ENCODE measurements at places on chromosomes 1 and 21.

DNA sequence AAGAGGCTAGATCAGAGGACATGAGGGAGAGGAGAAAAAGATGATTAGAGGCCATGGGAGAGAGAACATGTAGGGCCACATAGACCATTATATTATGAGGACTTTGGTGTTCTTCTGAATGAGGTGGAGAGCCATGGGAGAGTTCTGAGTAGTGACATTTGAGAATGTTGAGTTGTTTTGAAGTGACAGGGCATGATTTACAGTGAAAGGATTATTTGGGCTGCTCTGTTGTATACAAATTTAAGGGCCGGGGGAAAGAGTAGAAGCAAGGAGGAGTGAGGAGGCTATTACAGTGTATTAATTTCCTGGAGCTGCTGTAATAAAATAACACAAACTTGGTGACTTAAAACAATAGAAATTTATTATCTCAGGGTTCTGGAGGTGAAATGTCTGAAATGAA lies 102.5 kb upstream of the RGS4 start:
- DNase-seq: no peak

DNA sequence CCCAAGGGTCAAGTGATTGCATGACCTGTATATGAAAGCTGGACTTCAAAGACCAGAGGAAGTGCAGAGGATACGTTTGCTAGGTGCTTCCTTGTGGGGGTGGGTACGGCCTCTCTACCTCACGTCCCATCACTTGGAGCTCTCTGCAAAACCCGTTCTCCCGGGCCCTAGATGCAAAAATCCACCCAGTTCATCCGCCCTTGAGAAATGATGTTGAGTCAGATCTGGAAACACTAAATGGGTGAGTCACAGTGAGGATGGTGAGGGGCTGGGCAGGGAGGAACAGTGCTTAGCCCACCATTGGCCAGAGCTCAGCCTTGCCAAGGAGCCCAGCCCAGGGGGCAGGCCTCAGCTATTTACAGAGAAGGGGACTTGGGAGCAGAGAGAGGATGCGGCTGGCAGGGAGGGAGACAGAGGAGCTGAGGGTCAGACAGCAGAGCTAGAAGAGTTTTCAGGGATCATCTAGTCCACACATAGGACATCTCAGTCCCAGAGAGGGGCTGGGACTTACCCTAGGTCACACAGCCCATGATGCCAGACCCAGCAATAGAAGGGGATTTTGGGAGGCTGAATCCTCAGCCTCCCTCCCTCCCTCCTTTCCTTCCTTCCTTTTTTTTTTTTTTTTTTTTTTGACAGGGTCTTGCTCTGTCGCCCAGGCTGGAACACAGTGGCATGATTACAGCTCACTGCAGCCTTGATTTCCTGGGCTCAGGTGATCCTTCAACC lies 14.6 kb downstream of the ARHGEF10L start:
- DNase-seq: no peak

DNA sequence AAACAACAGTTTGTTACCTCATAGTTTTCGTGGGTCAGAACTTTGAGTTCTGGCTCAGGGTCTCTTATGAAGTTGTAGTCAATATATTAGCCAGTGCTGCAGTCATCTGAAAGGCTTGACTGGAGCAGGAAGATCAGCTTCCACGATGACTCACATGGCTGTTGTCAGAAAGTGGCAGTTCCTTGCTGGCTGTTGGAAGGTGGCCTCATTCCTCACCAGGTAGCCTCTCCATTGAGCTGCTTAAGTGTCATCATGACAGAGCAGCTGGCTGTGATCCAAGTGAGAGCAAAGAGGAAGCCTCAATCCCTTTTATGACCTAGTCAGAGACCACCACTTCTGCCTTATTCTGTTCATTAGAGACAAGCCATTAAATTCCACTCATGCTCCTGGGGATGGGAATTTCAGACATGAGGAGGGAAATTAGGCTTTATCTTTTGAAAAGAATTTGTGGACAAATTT lies 5.6 kb downstream of the OSBPL9 start:
- DNase-seq: no peak

DNA sequence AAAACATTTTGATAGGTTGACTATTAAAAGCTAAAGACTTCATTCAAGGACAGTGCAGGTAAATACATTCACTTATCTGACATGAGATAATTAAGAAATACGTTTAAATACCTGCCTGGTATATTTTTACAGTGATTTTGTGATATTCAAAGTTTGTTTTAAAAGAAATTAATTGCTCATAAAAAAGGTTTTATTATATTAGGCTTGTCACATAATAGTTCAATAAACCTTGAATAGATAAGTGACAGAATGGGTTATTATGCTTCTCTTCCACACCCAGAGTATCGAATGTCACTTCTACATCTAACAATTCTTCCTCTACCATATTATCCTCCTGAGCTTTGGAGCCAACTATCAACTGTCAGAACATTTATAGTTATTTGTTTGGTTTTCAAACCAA lies 60.0 kb downstream of the LTN1 start:
- DNase-seq: no peak

GRCh38 chr21:44279354-44280260 lies 6.1 kb upstream of the AIRE start:
- no peak for DNase-seq

- no peak for DNase-seq
Observed at GRCh38 chr1:81596341-81596740, 204.4 kb upstream of the ADGRL2 start.
